ENCODE measurements at places on chromosomes 2 and 18. TPM values are rescaled to one million over a fixed set of nuclear protein-coding genes. Genes with fewer than 3 reads are reported as not detected.

GRCh38 chr2:216698895-216699294, 3.5 kb upstream of the IGFBP5 start:
- H3K36me3 ChIP-seq, result no peaks in the 10 kb centered on the region
- H3K4me1 ChIP-seq, result peaks cover 45% of the 10 kb centered on the region

GRCh38 chr2:105712166-105712915, 32.4 kb upstream of the NCK2 start:
- DNase-seq, result no peak
- H3K36me3 ChIP-seq, result no peaks in the 10 kb centered on the region
- no peaks in the 10 kb centered on the region for H3K27me3 ChIP-seq
- H3K27ac ChIP-seq, result peak overlapping the region; percentile 23
- H3K4me3 ChIP-seq, result no peak overlapping the region
- H3K4me1 ChIP-seq, result peaks cover 16% of the 10 kb centered on the region

DNA sequence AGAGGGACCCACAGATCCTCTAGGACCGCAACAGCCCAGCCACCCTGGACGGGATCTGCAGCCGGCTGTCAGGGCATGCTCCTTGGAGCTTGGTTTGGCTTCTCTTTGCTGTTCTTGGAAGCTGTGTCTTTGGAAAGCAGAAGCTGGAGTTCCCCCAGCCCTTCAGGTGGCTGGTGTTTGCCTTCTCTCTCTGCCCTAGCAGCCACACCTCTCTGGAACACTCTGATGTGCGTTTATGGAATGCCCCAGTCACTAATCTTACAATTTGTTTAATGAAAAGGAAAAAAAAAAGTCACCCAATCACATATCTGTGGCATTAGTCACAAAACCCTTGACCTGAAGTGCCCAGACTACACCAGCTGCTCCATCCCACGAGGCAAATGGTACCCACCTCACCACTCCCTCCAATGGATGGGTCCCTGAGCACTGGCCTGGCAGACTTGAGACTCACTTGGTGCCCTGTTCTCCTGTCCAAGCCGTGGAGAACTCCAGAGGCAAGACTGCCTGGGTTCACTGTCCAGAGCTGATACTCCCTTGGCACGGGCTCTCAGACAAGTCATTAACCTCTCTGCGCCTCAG, 70.2 kb upstream of the DAPL1 start:
- no peak for DNase-seq
- no peak overlapping the region for H3K27ac ChIP-seq
- H3K4me1 ChIP-seq, result no peaks in the 10 kb centered on the region
- H3K4me3 ChIP-seq, result no peak overlapping the region
- no peaks in the 10 kb centered on the region for H3K27me3 ChIP-seq

DNA sequence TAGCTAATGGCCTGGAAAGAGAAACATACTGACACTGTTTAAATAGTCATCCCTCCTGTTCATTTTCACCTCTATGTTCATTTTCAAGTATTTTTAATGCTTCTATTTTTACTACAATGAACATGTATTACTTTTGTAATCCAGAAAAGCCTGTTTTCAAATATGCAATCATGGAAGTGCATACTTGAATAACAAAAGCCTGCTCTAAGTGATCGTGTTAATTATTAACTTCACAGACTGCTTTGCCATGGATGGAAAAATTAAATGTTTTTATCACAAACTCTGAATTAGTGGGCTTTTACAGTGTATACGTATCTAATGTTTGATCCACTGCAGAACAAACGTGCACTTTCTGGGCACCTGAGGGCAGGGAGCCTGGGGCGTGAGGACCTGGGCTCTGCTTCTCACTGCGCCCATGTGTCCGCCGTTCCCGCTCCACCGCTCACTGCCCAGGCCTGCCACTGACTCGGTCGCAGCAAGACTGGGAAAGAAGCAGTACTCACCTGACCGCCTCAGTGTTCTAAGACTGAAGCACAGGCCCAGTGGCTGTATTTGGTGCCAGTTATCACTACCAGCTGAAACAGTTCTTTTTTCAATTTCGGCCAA, 80.6 kb downstream of the UXS1 start:
- peaks cover 5% of the 10 kb centered on the region for H3K36me3 ChIP-seq
- no peak overlapping the region for H3K4me3 ChIP-seq
- no peaks in the 10 kb centered on the region for H3K4me1 ChIP-seq
- H3K27me3 ChIP-seq, result no peaks in the 10 kb centered on the region
- DNase-seq, result no peak

GRCh38 chr2:173254659-173255058, 100.0 kb upstream of the CDCA7 start:
- H3K36me3 ChIP-seq, result no peaks in the 10 kb centered on the region
- no peak overlapping the region for H3K4me3 ChIP-seq
- no peak overlapping the region for H3K27ac ChIP-seq
- no peak for DNase-seq
- no peaks in the 10 kb centered on the region for H3K4me1 ChIP-seq

- no peak overlapping the region for H3K4me3 ChIP-seq
- H3K27me3 ChIP-seq, result no peaks in the 10 kb centered on the region
- no peak overlapping the region for H3K27ac ChIP-seq
Observed at GRCh38 chr2:192124571-192124970, 70.2 kb downstream of the TMEFF2 start.

GRCh38 chr2:36407413-36407812, 51.8 kb downstream of the CRIM1 start:
- H3K36me3 ChIP-seq, result no peaks in the 10 kb centered on the region
- H3K27me3 ChIP-seq, result no peaks in the 10 kb centered on the region
- no peak overlapping the region for H3K4me3 ChIP-seq
- peak overlapping the region; percentile 16 for H3K27ac ChIP-seq
- peaks cover 17% of the 10 kb centered on the region for H3K4me1 ChIP-seq

- peaks cover 13% of the 10 kb centered on the region for H3K4me1 ChIP-seq
- no peak overlapping the region for H3K4me3 ChIP-seq
- H3K36me3 ChIP-seq, result no peaks in the 10 kb centered on the region
- H3K27me3 ChIP-seq, result no peaks in the 10 kb centered on the region
- no peak for DNase-seq
Observed at GRCh38 chr18:57466745-57467409, 31.7 kb downstream of the ONECUT2 start.

DNA sequence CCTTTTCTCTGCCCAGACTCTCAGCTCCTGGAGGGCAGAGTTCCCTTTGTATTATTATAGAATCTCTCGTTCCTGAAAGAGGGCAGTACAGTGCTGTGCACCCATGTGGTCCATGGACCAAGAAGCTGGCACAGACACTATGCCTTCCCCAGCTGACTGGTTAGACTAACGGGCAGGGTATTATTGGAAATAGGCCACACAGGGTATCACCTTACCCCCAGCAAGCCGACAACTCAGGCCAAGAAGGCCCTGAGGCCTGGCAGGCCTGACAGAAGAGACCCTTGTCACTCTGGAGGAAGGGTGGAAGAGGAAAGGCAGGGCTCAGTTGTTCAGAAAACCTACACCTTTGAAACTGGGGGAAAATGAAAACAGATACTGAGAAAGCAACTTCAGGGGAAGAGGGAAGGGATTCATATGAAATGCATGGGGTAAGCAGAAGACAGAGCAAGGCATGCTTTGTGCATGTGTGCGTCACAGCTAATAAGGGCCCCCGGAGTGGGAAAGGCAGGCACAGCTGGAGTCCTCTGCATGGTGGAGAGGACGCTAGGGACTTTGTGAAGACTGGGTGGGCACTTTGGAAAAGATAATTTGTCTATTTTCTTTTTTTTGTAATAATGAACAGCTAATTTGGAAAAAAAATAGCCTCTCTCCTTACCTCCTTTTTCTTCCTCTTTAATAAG, 476.8 kb upstream of the CELF4 start:
- H3K27me3 ChIP-seq, result no peaks in the 10 kb centered on the region
- H3K4me1 ChIP-seq, result no peaks in the 10 kb centered on the region
- no peak for DNase-seq
- no peak overlapping the region for H3K4me3 ChIP-seq

GRCh38 chr2:102002228-102002627, 10.5 kb downstream of the IL1R2 start:
- H3K4me1 ChIP-seq, result peaks cover 10% of the 10 kb centered on the region
- no peak overlapping the region for H3K4me3 ChIP-seq
- H3K27me3 ChIP-seq, result no peaks in the 10 kb centered on the region
- H3K27ac ChIP-seq, result no peak overlapping the region

Gene VWA3B
- not detected for total RNA-seq

Gene SPC25
- total RNA-seq, result 2.5 TPM

Gene SERPINB13
- total RNA-seq, result not detected

Gene DSG1
- not detected for total RNA-seq

Gene LYPD1
- total RNA-seq, result 0.32 TPM

Gene TTLL4
- 11.3 TPM for total RNA-seq

Gene PLGLB2
- total RNA-seq, result 6.2 TPM

Gene RIT2
- total RNA-seq, result not detected

Gene MYO3B
- not detected for total RNA-seq

Gene DTNB
- total RNA-seq, result 2.2 TPM

Gene KIAA2012
- total RNA-seq, result not detected

Gene MROH2A
- total RNA-seq, result 0.14 TPM

Gene SH2D6
- not detected for total RNA-seq

Gene LRP2
- total RNA-seq, result not detected

Gene OR6B2
- total RNA-seq, result not detected

Gene HRH4
- not detected for total RNA-seq

Measured in transverse colon (tissue), 4 donors.